RWPE2 (cell line): ENCODE measurements at places on chromosomes 7 and 10.

DNA sequence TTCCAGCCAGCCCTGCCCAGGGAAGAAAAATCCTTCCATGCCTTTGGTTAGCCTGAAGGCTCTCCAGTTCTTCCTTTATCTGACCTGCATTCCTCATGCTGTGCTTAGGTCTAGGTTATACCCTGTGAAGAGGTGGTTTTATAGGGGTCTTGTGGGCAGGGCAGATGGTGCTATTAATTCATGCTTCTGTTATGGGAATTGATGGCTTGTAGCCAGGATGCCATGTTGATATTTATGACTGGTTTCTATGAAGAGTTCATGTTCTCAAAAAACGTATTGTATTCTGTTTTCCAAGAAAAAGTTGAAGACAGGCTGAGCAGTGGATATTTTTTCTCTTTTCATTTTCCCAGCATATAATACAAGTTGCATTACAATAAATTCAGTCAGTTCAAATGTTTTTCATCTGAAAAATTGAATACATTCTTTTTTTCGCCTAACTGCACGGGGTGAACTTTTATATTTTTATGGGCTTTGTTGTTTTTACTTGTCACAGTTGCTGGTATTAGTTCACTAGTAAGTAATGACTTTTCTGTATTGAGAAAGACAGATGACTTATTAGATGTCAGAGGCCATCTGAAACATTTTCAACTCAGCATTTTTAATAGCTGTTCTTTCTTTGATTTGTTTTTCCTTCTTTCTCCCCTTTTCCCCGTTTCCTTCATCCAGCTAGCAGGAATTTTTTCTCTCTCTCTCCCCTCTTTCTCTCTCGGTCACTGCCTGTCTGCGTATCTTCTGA, 322.8 kb downstream of the LRMDA start:
- no peak for DNase-seq

GRCh38 chr10:76073524-76073923, 642.1 kb downstream of the LRMDA start:
- no peak for DNase-seq

DNA sequence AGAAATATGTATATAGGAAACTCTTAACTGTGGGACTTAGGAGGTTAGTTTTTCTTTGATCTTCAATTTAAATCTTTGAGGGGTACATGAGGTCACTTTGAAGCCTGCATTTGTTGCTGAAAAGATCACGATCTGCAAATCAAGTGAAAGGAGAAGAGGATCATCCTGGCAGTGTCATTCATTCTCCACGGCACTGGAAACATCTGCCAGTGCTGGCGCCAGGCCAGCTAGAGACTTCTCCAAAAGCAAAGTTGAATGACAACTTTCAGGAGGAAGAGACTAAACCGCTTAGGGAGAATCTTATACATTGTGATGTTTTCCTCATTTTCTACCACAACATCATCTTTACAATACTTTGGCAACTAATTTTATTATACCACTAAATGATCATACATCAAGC, 42.5 kb downstream of the MRC1 start:
- DNase-seq: no peak

DNA sequence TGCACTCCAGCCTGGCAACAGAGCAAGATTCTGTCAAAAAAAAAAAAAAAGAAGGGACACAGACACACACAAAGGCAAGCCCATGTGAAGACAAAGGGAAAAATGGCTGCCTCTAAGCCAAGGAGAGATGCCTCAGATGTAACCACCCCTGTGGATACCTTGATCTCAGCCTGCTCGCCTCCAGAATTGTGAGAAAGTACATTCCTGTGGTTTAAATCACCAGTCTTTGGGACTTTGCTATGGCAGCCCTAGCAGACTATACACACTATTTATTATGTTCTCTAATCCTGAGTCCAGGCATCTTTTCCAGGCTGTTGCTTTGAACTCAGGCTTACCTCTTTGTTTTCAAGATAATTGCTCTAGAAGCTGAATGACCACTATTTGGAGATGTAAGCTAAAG, 494.3 kb downstream of the GALNT17 start:
- no peak for DNase-seq

- no peak for DNase-seq
Observed at GRCh38 chr10:6987536-6987945, 407.5 kb upstream of the PRKCQ start.

- DNase-seq: no peak
Observed at GRCh38 chr10:24645784-24646183, 77.9 kb downstream of the ARHGAP21 start.

DNA sequence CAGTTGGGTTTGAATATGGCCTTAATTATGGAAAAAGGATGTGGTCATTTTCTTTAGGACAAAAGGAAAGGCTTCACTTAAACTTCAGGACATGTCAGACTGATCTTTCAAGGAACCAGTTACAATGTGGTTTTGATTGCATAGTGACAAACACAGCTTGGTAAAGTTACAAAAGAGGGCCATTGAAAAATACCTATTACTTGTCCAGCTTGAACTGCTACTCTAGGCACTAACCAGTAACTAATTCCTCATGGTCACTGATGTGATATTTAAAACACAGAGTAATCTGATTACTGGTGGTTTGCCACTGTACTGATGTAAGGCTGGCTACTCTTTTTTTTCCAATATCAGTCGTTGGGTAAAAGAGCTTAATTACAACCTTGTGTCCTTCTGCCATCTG, 22.6 kb downstream of the TES start:
- no peak for DNase-seq

- no peak for DNase-seq
Observed at GRCh38 chr7:24835643-24836042, 78.4 kb upstream of the GSDME start.

GRCh38 chr7:151697942-151698341, 178.2 kb upstream of the RHEB start:
- no peak for DNase-seq

DNA sequence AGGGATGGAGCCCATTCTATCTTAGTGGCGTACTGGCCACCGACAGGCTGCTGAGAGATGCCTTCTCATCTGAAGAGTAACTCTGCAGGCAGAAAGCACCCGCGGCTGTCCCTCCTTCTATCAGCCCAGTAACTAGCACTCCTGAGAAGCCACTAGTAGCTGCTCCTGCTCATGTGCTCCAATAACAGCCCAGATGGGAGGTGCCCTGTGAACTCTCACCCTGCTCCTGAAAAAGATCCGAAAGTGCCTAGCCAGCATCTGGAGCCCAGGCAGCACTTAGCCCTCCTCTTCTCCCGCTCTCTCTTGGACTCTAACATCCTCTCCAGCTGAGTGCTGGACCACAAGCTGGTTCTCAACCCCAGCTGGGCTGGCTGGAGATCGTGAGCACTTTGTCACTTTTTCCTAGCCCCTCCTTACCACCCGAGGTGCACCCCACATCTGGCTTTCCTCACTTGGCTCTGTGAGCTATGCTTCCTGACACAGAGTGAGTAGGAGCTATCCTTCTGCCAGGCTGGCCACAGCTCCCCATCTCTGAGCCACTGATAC, 239.2 kb downstream of the GRID1 start:
- no peak for DNase-seq

GRCh38 chr10:33802566-33802965, 468.1 kb upstream of the NRP1 start:
- DNase-seq: no peak

GRCh38 chr7:33773053-33773452, 132.3 kb upstream of the BMPER start:
- DNase-seq: no peak

GRCh38 chr10:22460101-22460500, 114.8 kb downstream of the SPAG6 start:
- no peak for DNase-seq

DNA sequence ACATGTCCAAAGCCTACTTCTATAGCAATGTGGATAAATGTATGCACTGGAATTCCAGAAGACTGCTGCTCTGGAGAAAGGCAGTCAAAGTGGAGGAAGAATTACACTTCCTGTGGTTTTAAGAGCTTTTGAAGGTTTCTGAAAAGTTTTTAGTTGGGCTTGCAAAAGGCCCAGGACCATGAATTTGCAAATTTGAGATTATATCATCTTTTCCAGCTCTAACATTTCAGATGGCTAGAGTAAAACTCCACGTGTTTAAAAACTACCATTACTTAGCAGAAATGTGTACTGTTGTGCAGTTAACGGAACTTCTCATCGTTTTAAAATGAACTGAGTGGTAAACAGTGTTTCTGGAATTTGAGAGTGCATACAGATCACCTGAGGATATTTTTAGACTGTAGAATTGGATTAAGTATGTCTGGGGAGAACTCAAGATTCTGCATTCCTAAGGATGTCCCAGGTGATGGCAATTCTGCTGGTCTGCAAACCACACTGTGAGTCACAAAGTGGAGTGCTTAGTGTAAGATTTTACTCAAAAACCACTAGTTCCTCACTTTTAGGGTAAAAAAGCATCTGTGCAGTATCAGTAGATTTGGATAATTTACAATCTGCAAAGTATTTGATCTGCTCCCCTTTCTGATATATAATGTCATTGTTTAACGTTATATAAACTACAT, 32.9 kb upstream of the CCDC71L start:
- DNase-seq: no peak

DNA sequence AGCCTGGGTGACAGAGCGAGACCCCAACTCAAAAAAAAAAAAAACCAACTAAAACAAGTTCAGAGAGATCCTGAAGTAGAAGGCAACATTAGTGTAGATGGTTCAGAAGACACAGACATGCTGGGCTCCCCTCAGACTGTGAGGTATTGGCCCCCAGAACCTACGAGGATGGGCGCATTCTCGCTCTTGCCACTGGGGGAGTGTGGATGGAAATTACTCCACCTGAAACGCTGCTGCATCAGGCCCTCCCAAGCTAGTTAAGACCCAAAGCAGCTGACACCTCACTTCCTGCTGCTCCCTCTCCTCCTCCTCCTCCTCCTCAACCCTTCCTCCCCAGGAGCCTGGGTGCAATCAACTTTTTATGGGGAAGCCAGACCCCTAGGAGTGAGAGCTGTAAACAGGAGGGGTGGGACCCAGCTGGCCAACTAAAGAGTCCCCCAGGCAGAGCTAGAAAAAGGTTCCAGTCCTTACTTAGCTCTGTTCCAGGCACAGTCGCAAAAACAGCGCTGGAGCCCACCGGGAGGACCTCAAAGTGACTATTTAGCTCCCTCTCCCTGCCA, 7.4 kb downstream of the SH3PXD2A start:
- DNase-seq: no peak

DNA sequence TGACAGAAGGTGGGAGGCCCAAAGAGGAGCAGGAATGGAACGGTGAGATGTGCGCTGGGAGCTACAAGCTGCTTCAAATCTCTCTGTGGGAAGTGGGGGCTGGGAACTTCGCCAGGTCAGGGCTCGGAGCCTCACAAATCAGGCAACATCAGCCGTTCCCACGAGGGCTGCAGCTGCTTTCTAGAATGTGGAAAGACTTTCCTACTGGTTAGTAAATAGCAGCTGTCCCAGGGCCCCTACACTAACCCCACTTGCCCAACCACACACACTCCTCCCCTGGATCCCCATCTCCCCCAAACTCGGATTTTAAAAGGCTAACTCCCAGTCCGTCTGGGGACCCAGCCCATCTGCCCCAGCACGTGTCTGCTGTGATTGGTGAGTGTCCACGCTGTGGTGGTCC, 40.6 kb upstream of the PITRM1 start:
- DNase-seq: no peak

DNA sequence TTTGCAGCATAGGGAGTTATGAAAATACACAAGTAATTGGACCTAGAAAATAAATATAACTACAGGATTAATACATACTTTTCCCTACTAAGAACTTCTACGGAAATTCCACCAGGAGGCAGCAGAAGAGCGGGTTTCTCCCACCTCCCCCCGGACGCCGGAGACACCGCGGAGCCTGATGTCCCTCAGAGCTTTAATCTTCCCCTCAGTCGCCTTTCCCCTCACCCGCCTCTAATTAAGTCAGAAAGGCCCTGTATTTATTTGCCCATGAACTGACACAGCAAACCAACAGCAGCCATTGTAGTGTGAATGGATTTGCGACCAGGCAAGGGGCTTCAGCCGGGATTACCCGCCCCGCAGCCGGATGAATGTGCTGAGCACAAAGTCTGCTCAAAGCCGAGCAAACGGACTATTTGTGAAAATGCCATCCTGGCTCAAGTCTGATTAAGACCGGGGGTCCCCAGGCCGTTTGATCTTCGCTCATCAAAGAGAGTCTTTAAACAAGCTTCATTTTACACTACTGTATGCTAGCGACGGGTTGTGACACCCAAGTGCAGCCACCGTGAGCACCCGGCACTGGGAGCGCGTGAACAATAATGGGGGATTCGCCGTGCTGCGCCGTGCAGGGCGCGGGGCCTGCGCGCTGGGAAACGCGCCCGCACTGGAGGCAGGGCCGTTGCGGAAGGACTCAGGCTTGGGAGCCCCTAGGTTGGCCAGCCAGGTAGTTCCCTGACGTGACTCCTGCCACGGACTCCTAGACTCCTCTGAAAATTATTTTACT, 5.6 kb upstream of the DKK1 start:
- no peak for DNase-seq

DNA sequence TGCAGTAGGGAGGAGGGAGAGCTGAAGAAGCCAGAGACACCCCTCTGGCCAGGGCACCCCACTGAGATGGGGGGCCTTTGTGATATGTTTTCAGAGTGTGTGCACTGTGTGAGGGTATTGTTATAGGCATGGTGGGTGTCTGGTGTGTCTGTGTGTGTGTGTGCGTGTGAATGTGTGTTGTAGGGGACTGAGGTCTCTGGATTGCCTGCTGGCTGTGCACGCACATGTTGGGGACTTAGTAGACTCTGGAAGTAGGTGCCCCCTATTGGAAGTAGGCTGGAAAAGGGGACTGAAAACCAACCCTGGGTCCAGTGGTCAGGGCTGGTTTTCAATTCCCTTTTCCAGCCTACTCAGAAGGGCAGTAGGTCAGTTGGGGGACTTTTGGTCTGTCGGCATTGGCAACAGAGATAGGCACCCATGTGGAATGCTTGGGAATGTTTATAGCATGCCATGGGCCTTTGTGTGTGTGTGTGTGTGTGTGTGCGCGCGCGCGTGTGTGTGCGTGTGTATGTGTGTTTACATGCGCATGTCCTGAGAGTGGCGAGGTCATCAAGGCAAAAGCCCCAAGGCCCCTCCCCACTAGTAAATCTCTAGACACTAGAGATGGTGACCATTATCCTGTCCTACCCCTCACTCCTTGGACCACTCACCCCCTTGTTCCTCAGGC, 78.8 kb downstream of the HIF1AN start:
- no peak for DNase-seq

DNA sequence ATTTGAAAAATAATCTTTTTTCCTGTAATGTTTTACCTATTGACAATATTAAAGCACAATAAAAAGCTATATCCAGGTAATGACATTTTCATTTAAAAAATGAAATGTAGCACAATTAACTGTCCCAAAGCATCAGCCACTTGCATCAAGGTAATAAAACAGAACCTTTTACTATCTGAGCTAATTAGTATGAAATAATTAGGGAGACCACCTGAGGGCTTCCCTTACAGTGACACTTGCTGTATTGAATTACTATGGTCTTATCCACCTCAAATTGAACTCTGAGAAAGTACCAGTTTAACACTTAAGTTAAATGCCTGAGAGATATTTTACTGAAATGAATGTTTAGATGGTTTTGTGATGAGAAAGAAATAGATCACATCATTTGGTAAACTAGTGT, 119.4 kb upstream of the DKK1 start:
- no peak for DNase-seq

- DNase-seq: no peak
Observed at GRCh38 chr7:25255611-25256332, 27.5 kb upstream of the NPVF start.

- DNase-seq: peak; percentile 52
Observed at GRCh38 chr7:149872419-149873073, 1.2 kb upstream of the ATP6V0E2 start.
